Stimulated activated naive CD4-positive, alpha-beta T cell (primary cell): ENCODE measurements at places on chromosomes 7 and 10.

GRCh38 chr7:2295936-2296620, 18.2 kb downstream of the SNX8 start:
- DNase-seq, result no peak

DNA sequence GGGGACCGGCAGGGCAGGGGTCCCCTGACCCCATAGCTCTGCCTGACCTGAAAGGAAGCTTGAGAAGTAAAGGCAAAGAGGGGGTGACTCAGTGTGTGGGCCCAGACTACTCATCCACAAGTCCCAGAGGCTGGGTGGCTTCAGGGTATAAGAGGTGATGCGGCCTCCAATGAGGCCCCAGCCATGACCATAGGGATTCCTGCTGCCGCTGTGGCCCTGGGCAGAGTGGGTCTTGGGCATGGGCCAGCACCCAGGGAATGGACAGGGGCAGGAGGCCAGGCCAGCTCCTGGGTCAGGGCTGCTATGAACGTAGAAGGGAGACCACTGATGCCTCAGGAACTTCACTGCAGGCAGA, 64.4 kb upstream of the EBF3 start:
- no peak for DNase-seq

- DNase-seq, result no peak
These were observed 50.1 kb downstream of the TNS3 start for GRCh38 chr7:47531584-47532492.

- DNase-seq, result no peak
These were observed 93.7 kb downstream of the OAT start for GRCh38 chr10:124324856-124325632.

DNA sequence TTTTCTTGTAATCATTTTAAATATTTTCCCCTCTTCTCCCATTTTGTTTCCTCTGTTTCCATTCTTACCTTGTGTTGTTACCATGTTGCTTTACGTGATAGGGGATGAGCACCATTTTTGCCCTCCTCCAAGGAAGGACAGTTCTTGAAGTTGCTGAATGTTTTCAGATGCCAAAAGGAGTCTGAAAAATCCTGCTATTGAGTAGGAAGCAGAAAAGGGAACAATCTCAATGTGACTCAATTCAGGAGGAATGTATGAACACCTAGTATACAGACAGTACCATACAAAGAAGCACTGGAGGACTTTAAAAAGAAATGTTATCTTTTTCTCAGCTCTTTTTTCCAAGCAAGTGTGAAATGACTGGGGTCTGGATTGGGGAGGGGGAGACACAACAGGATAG, 5.1 kb upstream of the NAMPT start:
- no peak for DNase-seq

GRCh38 chr7:240887-241421, 48.6 kb downstream of the FAM20C start:
- DNase-seq, result no peak

DNA sequence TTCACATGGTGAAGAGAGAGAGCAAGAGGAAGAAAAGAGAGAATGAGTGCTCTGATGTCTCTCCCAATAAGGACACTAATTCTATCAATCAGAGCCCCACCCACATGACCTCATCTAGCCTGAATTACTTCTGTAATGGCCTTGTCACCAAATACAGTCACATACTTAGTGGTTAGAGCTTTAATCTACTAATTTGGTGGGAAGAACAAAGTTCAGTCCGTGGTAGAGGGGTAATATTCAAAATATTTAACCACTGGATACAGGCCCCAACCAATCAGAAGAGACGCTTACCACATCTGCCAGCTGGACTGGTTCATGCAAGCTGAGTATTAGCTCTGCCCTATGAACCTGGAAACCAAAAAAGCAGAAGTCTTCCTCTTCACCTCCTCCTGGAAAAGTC, 336.3 kb upstream of the NFE2L3 start:
- no peak for DNase-seq

DNA sequence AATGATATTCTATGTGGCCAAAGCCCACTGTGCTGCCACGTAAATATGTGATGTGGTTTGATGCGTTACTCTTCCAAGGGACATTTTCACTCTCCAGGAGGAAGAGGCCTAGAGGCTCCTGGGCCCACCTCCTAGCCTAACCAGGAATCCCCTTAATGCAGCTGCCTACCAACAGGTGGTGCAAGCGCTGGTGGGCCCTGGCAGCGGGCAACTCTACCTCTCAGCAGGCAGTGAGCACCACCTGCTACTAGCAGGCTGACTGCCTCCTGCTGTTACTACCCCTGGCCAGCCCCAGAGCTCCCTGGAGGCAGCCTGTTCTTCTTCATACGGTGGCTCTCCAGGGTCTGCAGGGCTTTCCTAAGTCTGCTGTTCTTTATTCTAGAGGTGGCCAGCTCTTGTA, 62.8 kb downstream of the CDH23 start:
- DNase-seq, result no peak

DNA sequence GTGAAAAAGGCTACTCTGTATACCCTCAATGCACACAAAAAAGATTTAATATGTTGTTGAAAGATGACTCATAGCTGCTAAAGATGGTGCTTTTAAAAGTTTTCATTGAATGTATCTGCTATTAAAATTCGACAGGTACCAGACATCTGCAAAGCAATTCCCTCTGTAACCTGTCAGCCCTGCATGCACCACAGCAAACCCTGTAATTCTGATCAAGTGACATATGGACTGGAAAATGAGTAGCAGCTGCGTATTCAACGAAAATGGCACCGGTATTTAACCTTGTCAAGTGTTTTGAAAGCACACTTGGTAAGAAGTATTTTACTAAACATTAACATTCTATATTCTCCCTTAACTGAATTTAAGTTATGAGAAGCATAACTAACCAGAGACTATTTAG, 58.2 kb upstream of the PTPRN2 start:
- no peak for DNase-seq

- no peak for DNase-seq
These were observed 29.8 kb downstream of the NPY start for GRCh38 chr7:24313777-24314176.

- DNase-seq, result no peak
These were observed 503.2 kb downstream of the NRG3 start for GRCh38 chr10:82378146-82378545.

DNA sequence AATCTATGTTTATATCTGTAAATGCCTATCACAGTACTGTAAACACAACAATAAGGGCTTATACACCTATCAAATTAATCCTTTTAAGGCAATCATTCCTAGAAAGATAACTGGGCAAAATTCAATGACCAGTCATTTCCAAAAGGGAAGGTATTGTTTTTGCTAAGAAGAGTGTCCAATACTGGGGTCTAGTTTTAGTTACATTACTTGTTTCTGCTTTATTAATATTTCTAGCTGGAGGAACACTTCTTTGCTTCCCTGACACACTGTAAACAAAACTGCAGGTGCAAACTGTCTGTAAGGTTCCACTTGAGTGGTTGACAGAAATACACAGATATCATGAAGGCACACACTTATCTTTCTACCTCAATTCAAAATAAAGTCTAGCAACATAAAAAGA, 84.2 kb upstream of the FAM133B start:
- no peak for DNase-seq

DNA sequence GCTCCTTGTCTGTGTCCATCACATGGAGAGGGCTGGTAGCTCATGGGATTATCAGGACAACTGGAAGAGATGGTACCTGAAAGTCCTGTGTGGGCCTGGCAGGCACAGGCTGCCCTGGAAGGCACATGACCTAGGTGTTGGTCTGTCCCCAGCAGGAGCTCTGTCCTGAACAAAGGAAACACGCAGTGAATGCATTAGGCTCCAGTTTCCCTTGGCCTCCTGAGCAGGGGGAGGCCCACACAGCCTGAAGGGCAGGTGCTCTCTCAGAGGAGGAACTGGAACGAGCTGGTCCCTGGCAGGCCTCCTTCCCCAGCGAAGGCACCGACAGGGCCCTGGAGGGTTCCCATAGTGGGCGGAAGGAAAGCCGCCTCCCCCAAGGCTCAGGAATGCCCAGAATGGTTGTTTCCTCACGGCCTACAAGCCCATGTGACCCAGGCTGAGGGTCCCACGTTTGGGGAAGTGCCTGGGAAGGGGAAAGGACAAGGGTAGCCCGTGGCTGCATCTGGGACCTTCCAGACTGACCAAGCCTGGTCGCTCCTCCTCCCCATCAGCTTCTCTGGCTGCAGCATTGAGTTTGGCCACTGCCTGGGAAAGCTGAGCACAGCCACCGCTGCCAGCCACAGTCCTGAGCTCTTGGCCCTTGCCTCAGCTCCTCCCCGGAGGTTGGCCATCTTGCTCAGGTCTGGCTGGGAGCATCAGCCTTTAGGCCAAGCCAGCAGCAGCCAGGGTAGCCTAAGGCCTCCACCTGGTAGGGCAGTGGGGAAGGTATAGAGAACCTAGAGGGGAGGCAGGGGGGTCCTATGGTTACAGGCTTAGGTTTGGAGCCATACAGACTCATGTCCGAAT, 21.8 kb downstream of the CXCL12 start:
- no peak for DNase-seq

DNA sequence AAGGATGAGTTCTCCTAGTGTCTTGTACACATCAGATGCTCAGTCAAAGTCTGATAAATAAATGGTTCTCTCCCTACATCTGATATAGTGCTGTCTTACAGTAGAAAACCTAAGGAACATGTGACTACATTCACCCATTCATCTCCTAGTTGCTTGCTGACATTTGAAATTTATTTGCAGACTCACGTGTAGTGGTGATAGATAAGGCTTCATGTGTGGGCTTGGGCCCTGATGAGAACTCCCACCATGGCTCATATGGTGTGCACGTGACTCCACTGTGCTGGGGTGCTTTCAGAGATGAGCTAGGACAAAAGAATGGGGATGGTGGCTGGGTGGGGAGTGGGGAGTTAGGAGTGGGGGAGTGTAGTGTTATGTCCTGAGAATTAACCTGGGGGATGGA, 287.3 kb downstream of the RPS24 start:
- no peak for DNase-seq

DNA sequence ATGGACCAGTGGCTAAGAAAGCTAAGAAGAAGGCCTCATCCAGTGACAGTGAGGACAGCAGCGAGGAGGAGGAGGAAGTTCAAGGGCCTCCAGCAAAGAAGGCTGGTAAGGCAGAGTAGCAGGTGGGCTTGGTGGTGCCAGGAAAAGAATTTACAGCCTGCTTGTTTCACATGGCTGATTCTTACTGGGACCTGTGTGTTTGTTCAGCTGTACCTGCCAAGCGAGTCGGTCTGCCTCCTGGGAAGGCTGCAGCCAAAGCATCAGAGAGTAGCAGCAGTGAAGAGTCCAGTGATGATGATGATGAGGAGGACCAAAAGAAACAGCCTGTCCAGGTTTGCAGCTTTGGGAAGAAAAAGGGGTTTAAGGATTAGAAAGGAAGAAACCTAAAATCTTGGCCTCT, 5.0 kb downstream of the NOLC1 start:
- no peak for DNase-seq

- DNase-seq, result no peak
These were observed 70.7 kb downstream of the MALSU1 start for GRCh38 chr7:23369695-23370404.

- DNase-seq, result no peak
These were observed 40.3 kb downstream of the NRCAM start for GRCh38 chr7:108415821-108416536.

DNA sequence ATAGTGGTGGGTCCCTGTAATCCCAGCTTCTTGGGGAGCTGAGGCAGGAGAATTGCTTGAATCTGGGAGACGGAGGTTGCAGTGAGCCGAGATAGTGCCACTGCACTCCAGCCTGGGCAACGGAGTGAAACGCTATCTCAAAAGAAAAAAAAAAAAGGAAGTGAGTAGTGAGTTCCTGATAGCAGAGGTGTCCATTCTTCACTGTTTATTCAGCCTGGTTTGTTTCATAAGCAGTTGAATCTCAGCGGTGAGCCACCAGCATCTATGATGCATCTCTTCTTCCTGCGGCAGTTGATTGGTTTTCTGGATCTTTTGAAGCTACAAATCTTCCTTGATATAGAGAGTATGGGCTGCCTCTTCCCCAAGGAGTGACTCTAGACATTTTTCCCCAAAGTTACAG, 316.1 kb upstream of the MTPN start:
- DNase-seq, result no peak

GRCh38 chr10:95297402-95297801, 6.6 kb upstream of the PDLIM1 start:
- DNase-seq, result no peak

DNA sequence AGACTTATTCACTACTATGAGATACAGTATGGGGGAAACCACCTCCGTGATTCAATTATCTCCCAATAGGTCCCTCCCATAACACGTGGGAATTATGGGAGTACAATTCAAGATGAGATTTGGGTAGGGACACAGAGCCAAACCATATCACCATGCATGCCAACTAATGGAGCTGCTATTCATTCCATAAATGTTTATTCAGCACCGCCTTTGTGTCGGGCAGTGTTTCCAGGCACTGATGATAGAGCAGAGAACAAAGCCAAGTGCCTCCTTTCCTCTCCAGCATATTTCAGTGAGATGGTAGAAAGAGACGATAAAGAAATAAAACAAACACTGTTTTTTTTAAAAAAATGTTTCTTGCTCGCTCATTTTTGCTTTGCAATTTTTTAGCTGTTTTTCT, 295.9 kb upstream of the FOXK1 start:
- DNase-seq, result no peak

DNA sequence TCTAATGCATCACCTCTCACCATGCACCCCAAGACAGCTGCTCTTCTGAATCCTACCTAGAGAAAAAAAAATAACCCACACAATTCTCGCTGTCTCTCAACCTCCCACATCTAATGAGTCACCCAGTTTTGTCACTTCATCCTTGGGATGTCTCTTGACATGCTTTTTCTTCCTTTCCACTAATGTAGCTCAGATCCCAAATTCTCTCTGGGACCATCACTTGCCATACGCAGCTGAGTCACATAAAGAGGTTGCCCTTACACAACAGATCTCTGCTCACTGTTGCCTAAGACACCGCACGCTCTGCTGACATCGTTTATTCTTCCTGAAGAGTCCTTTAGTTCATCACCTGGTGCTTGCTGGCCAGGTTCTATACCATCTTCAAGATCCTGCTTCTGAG, 606.0 kb upstream of the GALNT17 start:
- DNase-seq, result no peak
